Activated naive CD4-positive, alpha-beta T cell treated with anti-CD3 and anti-CD28 coated beads for 36 hours (primary cell): ENCODE measurements at places on chromosomes 11 and 22. TPM values are rescaled to one million over a fixed set of nuclear protein-coding genes. Genes with fewer than 3 reads are reported as not detected.

GRCh38 chr11:34502949-34503348 lies 10.6 kb downstream of the ELF5 start:
- DNase-seq: no peak

SNX32 gene
- 1.5 TPM for total RNA-seq

APOBEC3A gene
- not detected for total RNA-seq

HEPN1 gene
- total RNA-seq: not detected

GRCh38 chr11:74316772-74317505 lies 5.5 kb upstream of the P4HA3 start:
- no peak for DNase-seq

CDON gene
- 3.5 TPM for total RNA-seq

- no peak for DNase-seq
Measured at GRCh38 chr11:122023614-122024250, 92.3 kb downstream of the BLID start.

GRCh38 chr11:628056-628455 lies 1.1 kb upstream of the SCT start:
- no peak for DNase-seq

NCR3LG1 gene
- total RNA-seq: 0.72 TPM

MB gene
- total RNA-seq: not detected

GRCh38 chr11:16793009-16793408 lies 54.6 kb downstream of the C11orf58 start:
- no peak for DNase-seq

DDIAS gene
- 15.8 TPM for total RNA-seq

GRCh38 chr11:83175815-83176214 lies 17.7 kb upstream of the ANKRD42 start:
- DNase-seq: no peak

- DNase-seq: no peak
Measured at GRCh38 chr22:35578836-35579575, 38.1 kb downstream of the MB start.

PKDREJ gene
- not detected for total RNA-seq

GRCh38 chr22:37407856-37408255 lies 19.4 kb downstream of the ELFN2 start:
- DNase-seq: no peak

- DNase-seq: no peak
Measured at GRCh38 chr22:40595497-40596234, 40.9 kb downstream of the MRTFA start.

KRTAP5-9 gene
- total RNA-seq: not detected

DNA sequence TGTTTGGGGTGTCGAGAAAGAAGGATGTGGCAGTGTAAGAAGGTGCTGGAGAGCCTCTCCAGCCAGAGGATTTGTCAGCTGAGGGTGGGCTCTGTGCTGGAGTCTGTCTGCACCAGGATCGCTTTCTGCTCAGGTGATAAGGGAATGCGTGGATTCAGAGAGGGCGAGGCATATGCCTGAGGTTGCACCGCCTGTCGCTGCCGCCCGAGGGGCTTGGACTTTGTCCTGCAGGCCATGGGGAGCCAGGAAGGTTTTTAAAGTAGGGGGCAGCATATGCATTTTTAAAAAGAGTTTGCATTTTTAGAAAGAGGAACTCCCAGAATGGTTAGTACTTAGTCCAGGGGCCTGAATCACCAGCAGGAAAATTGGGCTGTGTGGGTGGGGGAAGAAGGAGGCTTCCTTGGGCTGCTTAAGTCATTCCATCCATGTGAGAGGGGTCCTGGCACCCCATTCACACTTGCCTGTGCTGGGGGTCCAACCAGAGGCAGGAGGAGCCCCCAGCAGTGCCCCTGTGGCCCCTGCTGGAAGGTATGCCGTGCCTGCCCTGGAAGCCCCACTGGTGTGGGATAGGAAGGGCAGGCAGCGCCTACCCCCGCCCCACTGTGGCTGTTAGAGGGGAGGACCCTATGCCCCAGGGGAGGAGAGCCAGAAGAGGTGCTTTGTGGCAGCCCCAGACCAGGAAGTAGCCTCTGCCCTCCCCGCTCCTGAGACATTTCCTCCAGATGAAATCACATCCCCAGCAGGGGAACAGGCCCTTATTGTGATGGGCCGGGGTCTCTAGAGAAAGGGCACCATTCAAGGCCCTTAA lies 35.8 kb upstream of the MYRF start:
- no peak for DNase-seq

SCGB1D2 gene
- not detected for total RNA-seq

ATM gene
- 30.6 TPM for total RNA-seq

- DNase-seq: no peak
Measured at GRCh38 chr11:77107950-77108349, 5.3 kb downstream of the OMP start.

GRCh38 chr11:6403539-6403938 lies 13.3 kb downstream of the SMPD1 start:
- DNase-seq: no peak

GRCh38 chr11:86741839-86742805 lies 58.2 kb upstream of the PRSS23 start:
- no peak for DNase-seq

DNA sequence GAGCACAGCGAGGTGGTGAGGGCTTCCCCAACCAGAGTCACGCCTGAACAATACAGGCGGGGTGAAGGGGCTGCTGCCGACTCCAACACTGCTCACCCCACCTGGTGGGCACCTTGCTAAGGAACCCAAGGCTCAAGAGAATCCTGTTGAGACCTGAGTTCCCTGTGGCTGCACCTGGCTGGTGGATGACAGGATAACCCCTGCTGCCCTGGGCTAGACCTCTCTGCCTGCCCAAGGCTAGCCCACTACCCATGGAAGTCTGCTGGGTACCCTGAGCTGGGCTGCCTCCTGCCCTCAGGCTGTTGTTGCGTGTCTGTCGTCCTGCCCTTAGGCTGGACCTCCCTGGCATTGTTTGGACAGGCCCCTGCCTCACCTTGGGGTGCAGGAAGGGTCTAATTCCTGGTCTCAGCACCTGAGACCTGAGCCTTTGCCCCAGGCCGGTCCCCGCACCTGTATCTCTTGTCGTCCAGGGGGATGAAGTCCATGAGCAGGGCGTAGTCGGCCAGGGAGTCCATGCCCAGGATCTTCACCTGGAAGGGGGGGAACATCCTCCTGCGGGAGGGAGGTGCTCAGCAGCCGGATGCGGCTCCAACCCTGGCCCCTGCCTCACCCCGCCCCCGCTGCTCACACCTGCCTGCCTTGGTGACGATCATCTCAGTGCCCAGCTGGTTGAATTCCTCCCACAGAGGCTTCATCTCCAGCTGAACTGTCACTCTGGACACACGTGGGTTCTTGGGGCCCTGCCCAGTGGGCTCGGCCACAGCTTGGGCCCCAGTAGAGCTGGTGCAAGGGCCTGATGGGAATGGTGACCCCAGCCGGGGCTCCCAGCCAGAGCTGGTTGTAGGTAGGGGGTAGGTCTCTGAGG lies 4.9 kb upstream of the NUDT8 start:
- DNase-seq: no peak

- DNase-seq: peak; percentile 34
Measured at GRCh38 chr11:14499178-14499559, 442 bp downstream of the COPB1 start.

DNA sequence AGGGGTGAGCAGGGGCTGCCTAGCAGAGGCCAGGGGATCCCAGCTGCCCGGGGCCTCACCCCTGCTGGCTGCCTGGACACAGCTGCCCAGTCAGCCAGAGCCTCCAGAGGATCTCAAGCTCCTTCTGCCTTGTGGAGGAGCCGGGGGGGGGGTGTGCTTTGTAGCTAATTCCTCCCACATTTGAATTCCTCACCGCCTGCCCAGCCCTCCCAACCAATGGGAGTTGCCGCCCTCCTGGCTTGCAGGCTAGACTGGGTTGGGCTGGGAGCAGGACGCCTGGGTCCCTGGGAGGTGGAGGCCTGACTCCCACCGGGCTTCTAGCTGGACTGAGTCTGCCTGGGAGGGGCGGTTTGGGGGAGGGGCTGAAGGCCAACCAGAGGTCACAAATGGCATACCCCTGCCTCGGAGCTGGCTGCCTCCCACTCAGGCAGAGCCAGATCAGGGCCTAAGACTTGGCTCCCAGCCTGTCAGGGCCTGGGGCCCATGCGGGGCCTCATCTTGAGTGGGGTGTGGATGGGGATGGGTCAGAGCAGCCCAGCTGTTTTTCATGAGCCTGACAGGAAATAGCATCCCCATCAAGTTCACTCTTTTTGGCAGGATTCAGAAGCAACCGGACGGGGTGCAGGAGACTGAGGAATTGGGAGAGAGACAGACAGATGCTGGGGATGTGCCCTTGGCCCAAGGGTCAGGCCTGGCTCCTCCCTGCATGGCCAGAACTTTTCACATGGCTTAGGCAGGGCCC lies 29.2 kb upstream of the PDE2A start:
- no peak for DNase-seq

- DNase-seq: no peak
Measured at GRCh38 chr11:121131656-121132055, 30.6 kb downstream of the TECTA start.

TTC36 gene
- total RNA-seq: not detected

LDHA gene
- 1,360 TPM for total RNA-seq

GRCh38 chr22:48636746-48637145 lies 1190.9 kb downstream of the BRD1 start:
- no peak for DNase-seq

GRCh38 chr22:37260901-37261336 lies 16.9 kb upstream of the RAC2 start:
- peak; percentile 75 for DNase-seq

- no peak for DNase-seq
Measured at GRCh38 chr11:111730871-111731591, 35.2 kb downstream of the PPP2R1B start.

DNA sequence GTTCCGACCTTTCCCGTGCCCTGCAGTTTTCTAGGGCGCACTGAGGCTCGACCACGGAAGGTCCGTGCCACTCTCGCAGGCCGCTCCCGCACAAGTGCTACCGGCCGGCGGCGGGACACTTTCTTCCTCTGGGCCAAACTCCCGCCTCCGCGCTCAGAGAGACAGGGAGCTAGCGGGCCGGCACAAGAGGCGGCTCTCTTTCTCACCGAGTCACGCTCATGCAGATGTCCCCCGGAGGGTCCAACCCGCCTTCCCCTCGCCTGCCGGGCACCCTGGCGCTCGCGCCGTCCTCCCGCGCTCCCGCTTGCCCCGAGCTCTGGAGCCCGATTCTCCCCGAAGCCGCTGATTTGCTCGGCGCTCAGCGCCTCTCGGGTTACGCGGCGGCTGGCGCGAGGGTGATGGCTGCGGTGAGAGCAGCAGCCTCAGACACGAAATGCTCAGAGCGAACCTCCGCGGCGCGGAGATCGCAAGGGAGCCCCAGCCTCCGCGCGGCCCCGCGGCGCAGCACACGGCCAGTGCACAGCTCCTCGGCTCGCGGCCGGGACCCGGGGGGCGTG lies 1.0 kb downstream of the LMO1 start:
- peak; percentile 31 for DNase-seq

C11orf21 gene
- 6.1 TPM for total RNA-seq

GGTLC2 gene
- total RNA-seq: not detected

DNA sequence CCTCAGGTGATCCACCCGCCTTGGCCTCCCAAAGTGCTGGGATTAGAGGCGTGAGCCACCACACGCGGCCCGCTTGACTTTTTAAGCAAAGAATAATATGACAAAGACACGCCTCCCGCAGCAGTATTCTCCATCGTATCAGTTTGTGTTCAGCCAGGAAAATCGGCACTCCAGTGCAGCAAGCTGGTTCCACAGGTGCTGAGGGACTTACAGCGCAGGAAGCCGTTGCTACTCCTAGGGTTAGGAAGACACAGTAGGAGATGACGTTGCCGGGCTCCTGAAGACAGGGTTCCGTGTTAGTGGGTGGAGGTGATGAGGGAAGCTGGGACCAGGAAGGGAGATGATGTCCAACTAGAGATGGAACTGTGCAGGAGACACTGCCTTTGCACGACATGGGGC lies 65.8 kb upstream of the CECR2 start:
- DNase-seq: no peak

TNKS1BP1 gene
- 14.1 TPM for total RNA-seq

- no peak for DNase-seq
Measured at GRCh38 chr11:128879817-128880216, 11.3 kb upstream of the KCNJ5 start.

DNA sequence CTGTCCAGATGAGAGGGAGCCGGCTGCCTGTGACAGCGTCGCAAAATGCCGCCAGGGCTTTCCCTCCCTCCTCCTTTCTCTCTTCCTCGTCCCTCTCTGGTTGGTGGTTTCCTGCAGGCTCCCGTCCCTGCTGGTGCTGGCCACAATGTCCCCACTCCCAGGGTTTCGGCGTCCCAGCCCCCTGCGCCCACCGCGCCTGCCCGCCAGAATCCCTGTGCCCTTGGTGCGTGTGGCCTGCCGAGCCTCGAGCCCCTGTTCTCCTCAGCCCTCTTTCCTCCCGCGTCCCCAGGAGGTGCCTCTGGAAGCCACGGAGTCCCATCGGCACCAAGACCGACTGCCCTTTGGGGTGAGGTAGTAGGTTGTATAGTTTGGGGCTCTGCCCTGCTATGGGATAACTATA lies 37.9 kb upstream of the PPARA start:
- DNase-seq: no peak

SYT12 gene
- total RNA-seq: not detected

GRCh38 chr11:118338637-118339061 lies 3.9 kb downstream of the CD3D start:
- DNase-seq: peak; percentile 97

DNA sequence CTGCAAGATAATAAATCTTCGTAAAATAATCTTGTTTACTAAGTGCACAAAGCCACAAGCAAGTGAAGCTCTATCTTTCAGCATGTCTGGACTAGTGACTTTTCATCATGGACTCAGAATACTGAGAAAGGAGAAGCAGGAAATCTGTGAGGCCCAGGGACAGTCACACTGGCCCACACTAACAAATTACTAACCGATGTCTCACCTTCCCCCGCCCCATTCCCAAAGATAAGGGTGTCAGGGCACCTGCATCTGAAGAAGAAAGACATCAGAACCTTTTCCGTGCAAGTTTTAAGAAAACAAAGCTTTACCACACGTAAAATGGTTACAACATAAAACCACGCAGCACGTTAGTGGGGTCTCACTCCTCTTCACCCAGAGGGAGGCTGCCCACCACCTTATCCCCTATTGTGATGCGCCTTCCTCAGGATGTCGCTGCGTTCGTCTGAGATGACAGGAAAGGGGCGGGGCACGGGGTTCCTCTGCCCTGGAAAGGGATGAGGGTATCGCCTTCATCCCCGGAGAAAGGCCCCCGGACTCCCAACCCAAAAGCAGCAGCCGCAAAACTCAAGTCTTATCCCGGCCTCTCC lies 616 bp downstream of the BTBD10 start:
- peak; percentile 71 for DNase-seq
